ENCODE measurements at places on chromosomes 13 and 19.
A peak's percentile ranks its signal among the peaks of the same experiment; 100 is the strongest.

GRCh38 chr13:92175330-92175729 is 776.9 kb downstream of the GPC5 start:
- DNase-seq = peak; percentile 3

- no peak for DNase-seq
These were observed 15.7 kb downstream of the GARRE1 start for GRCh38 chr19:34269968-34270621.

- DNase-seq = no peak
These were observed 603 bp downstream of the TM9SF2 start for GRCh38 chr13:99501848-99502301.

DNA sequence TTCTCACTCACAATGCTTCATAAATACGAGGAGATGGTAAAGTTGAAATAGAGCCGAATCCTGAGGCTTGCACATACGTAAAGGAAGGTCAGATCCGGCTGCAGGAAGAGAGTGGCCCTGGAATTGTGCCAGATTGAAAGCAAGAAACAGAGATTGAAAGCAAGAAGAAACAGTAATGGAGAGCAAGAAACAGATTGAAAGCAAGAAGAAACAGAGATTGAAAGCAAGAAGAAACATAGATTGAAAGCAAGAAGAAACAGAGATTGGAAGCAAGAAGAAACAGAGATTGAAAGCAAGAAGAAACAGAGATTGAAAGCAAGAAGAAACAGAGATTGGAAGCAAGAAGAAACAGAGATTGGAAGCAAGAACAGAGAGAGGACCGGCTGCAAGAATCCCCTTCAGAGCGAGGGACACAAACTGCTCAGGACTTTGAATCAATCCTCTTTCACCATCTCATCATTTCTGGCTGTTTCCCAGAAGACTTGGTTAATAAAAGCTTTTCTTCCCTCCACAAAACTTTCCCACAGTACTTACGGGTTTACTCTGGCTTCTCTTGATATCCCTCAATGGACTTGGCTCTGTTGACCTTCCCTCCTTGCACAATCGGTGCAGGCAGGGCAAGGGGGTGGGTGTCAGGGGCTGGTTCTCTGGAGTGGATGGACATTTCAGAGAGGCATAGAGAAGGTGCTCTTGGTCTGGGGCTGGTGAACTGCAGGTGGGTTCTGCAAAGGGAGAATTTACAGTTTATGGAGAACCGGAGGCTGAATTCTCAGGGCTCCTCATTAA is 25.5 kb downstream of the OR7A5 start:
- no peak for DNase-seq

DNA sequence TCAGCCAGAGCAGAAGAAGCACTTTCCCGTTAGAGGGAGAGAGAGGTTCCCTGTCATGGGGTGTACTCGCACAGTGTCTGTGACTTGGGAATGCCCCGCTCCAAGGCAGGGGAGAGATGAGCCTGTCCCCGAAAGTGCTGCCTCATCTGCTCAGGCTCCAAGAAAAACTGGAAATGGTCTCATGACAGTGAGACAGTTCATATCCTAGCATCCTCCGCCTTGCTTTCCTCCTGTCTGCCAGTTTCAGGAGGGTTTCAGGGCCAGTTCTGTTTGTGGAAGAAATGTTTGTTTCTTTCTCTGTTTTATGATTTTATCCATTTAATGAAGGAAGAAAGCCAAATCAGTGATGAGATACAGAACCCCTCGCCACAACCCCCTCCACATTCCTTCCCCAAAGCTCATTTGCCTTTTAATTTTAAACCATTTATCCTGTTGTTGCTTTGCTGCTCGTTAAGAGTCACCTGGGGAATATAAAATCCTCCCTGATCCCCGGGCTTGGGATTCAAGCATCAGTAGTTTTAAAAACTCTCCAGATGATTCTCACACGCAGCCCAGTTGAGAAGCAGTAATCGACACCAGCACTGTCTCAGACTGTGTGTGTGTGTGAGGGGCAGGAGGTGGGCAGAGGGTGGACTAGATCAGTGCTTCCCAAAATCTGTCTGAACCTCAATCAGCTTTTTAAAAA is 144.6 kb upstream of the UBL3 start:
- DNase-seq = no peak

DNA sequence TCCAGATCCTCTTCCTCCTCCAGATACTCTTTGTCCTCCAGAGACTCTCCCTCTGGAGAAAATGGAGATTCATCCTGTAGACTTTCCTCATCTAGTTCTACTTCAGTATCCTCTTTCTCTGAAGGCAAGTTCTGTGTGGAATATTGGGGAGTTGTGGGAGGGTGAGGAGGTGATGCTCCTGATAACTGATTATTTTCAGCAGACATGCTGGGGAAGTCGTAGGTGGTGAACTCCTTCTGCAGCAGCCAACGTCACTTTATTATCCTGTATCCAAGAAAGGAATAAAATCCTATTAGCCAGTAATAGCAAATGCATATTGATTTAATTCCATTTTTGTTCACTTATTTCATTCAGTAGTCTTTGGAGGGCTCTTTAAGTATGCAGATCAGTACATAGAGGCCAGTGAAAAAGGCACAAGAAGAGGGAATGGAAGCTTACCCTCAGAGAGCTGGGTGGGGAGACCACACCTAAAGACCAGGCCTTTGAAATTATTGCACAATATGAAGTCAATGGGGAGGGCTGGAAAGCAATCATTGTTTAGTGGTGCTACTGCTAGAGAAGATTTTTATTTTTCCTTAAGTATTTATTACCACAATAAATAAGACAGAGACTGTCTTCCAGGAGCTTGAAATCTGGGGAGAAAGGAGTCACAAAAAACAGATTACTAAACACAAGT is 18.6 kb downstream of the ERICH6B start:
- no peak for DNase-seq

GRCh38 chr19:16066611-16067104 is 9.6 kb upstream of the TPM4 start:
- DNase-seq = peak; percentile 92

DNA sequence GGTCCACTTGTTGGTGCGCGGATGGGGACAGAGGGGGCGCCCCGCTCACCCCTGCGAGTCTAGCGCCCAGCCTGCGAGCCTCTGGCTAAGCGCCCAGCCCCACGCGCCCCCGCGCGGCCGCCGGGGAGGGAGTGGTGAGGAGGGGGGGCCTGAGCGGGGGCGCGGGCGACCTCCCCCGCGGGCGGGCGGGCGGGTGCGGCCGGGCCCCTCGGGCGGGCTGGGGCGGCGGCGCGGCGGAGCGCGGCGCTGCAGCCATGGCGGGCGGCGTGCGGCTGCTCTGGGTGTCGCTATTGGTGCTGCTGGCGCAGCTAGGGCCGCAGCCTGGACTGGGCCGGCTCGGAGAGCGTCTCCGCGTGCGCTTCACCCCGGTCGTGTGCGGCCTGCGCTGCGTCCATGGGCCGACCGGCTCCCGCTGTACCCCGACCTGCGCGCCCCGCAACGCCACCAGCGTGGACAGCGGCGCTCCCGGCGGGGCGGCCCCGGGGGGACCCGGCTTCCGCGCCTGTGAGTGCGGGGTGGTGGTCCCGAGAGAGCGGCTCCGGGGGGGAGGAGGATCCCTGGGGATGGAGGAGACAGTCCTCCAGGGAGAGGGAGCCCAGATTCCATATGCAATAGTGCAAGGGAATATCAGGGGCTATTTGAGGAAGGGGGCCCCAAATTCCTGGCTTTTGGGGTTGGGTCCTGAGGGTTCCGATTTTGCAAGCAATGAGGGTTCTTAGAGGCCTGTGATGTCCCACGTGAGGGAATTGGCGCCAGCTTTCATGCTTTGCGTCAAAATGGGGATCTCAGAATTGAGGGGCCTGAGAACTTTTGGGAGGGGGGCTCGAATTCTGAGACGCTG is at the start of gene LTBP4:
Gene LTBP4 (plus strand): TSS at position 236 of the 841 bp plus-strand sequence. CDS start 19 bp downstream, at position 255.
- DNase-seq = no peak

GRCh38 chr19:55535173-55535964 is 1.6 kb downstream of the SBK2 start:
- no peak for DNase-seq

GRCh38 chr13:102392481-102393209 is 9.2 kb downstream of the FGF14 start:
- DNase-seq = no peak

- no peak for DNase-seq
These were observed 164.3 kb upstream of the PABPC3 start for GRCh38 chr13:24931450-24932251.

- peak; percentile 98 for DNase-seq
These were observed 5.7 kb downstream of the COMP start for GRCh38 chr19:18785179-18786124.

DNA sequence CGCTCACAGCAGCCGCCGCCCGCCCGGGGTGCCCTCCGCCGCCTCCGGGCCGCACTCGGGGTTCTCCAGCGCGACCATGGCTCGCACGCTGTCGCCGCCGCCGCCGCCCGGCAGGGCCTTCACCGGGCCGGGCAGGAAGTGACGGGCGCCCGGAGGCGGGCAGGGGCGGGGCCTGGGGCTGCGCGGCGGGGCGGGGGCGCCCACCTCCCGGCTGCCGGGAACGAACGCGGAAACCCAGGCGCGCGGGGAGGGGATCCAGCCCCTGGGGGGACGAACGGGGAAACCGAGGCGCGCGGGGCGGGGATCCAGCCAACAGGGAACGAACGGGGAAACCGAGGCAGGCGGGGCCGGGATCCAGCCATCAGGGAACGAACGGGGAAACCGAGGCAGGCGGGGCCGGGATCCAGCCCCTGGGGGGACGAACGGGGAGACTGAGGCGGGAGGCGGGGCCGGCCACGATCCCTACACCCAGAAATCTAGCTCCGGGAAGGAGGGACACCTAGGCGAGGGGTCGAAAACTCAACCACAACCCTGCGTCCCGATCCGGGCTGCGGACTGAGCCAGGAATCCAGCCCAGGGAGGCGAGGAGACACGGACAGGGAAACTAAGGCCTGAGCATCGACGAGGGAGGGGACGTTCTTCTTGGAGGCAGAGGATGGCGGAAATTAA is at the start of gene R3HDM4:
Gene R3HDM4 (minus strand): TSS at position 140 of the 669 bp plus-strand sequence. CDS start 62 bp downstream, at position 78.
- DNase-seq = peak; percentile 94

DNA sequence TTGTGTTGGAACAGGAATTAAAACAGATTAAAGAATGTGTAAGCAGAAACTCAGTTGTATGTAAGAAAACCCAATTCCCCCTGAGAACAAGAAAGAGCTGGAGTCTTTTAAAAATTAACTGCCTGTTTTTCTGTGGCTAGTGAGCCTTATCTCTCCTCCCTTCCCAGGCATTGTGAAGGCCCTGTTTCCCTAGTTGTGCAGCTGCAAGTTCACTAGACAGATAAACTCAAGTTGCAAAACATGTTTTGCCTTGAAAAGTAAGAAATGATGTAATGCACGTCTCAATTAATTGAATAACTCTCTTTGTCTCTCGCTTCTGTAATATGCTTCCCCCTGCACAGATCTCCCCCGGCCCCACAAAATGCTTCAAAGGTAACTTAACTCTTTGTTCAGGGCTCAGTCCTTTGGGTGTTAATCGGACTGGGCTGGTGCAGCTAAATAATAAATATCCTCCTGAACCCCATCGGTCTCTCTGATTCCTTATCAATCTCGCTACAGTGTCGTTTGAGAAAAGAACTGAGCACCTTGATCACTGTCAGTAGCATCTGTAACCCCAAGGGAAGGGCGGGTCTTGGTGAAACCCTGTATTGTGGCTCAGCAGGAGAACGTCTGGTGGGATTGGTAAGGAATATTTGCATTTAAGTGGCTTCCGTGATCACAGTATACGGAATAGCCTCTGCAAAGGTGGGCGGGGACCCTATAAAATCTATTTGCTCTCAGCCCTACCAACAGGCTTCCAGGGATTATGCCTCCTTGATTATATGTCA is 1.6 kb upstream of the ZNF556 start:
- no peak for DNase-seq

DNA sequence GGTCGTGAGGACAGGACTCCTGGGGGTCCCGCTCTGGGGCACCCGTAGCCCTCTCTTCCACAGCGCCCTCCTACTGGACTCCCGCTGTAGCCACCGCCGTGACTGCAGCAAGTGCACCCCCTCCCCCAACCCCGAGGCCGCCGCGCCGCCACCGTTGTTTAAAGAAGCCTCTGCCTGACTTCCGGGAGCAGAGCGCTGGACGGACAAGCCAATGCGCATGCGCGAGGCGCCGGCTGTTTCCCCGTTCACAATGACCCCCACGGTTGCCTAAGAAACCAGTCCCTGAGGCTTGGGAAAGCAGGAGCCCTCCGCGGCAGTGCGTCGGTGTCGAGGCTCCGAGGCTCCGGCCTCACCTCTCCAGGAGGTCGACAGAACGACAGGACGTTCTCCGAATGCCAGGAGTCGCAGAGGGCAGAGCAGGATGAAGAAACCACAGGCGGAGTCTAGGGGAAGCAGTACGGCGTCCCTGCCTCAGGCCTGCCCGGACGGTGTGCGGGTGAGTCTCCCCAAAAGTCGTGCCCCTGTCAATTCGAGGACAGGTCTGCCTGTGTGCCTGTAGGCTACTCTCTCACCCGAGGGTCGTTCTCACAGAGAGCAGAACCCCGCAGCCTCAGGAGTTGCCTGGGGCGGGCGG is 70.5 kb upstream of the ZNF420 start:
- DNase-seq = no peak

- no peak for DNase-seq
These were observed 20.2 kb downstream of the SIGLECL1 start for GRCh38 chr19:51271067-51271466.

- no peak for DNase-seq
These were observed 58.5 kb upstream of the ARGLU1 start for GRCh38 chr13:106626473-106626872.

DNA sequence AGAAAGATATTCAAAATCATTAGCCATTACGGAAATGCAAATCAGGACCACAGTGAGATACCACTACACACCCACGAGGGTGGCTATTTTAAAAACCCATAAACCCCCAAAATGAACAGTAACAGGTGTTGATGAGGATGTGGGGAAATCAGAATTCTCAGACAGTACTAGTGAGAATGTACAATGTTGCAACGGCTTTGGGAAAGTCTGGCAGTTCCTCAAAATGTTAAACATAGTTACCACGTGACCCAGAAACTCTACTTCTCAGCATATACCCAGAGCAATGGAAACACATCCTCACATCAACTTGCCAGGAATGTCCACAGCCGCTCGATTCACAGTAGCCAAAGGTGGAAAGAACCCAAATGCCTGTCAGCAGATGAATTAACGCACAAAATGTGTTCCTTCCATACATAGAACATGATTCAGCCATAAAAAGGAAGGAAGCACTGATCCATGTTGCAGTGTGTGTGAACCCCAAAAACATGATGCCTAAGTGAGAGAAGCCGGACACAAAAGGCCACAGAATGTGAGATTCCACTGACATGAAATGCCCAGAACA is 7.0 kb downstream of the PLVAP start:
- DNase-seq = no peak

DNA sequence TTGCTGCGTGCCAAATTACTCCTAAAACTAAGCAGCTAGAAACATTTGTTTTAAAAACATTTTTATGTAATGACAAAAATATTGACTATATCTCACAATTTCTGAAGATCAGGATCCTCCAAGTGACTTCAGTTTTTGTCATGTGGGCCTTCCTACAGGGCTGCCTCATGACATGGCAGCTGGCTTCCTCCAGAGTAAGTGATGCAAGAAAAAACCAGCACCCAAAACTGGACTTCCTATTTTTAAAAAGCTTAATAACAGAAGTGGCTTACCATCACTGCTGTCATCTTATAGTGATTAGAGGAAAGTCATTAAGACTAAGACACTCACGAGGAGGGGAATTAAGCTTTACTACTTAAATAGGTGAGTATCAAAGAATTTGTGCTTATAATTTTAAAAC is 681.7 kb downstream of the PCDH17 start:
- no peak for DNase-seq

Data from HuH-7.5 (cell line).